ENCODE measurements at places on chromosomes 13 and 19.

DNA sequence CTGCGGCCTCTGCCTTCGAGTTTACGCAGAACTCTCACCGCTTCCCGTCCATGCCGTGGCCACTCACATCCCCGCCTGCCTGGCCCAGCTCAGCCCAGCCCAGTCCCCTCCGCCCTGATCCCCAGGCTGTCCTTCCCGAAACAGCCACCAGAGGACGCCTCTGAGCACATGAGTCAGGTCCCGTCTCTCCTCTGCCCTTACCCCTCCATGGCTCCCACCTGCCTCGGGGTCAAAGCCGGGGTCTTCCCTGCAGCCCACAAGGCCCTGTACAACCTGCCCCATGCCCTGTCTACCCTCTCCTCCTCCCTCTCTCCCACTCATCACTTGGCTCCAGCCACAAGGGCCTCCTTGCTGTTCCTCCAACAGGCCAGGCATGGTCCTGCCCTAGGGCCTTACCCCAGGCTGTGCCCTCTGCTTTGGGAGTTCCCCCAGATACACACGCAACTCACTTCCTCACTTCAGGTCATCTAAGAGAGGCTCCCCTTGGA, 8.1 kb upstream of the SEMA6B start:
- H3K27me3 ChIP-seq: no peaks in the 10 kb centered on the region
- peak; percentile 37 for DNase-seq
- no peak overlapping the region for H3K4me3 ChIP-seq
- no peaks in the 10 kb centered on the region for H3K4me1 ChIP-seq
- no peaks in the 10 kb centered on the region for H3K36me3 ChIP-seq
- no peak overlapping the region for H3K27ac ChIP-seq

GRCh38 chr19:18229474-18229873, 3.2 kb upstream of the PDE4C start:
- DNase-seq: no peak
- H3K4me1 ChIP-seq: peaks cover 19% of the 10 kb centered on the region
- H3K36me3 ChIP-seq: no peaks in the 10 kb centered on the region
- peaks cover 68% of the 10 kb centered on the region for H3K27me3 ChIP-seq
- no peak overlapping the region for H3K4me3 ChIP-seq

DNA sequence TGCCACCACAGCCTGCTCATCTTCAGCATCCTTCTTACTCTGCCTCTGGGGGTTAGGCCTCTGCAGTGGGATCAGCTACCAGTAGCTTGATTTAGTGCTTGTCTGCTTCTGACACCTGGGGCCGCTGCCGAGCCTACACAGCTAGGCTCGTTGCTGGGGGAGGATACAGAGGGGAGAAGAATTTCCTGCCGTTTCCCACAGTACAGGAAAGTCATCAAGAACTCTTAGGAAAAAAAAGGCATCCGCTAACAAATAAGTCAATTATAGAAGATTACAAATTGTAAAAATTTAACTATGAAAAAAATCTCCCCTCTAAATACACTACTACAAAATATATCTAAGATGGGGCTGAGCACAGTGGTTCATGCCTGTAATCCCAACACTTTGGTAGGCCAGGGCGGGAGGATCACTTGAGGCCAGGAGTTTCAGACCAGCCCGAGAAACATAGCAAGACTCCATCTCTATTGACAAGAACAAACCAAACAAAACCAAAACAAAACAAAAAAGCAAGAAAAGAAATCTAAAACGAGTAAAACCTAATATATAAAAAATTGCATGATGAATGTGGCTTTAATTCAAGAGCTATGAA, 26.7 kb downstream of the LATS2 start:
- H3K4me3 ChIP-seq: no peak overlapping the region
- no peaks in the 10 kb centered on the region for H3K27me3 ChIP-seq
- peaks cover 4% of the 10 kb centered on the region for H3K4me1 ChIP-seq
- no peak overlapping the region for H3K27ac ChIP-seq
- H3K36me3 ChIP-seq: no peaks in the 10 kb centered on the region
- no peak for DNase-seq

DNA sequence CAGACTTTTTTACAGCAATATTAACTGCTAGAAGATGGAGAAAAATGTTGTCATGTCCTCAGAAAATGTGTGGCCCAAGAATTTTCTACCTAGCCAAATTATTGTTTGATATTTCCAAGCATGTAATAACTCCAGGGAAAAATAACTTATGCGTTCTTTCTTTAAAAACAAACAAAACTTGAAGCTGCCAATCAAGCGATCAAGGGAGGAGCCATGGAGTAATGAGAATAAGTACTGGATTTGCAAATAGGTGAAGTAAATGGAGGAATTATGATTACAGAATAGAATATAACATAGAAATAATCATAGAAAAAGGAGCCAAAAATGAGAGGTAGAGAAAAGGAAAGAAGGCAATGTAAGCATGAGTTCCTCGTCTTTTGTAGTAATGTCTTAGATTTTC, 225.3 kb downstream of the DLEU7 start:
- no peaks in the 10 kb centered on the region for H3K4me1 ChIP-seq
- H3K27me3 ChIP-seq: no peaks in the 10 kb centered on the region
- H3K36me3 ChIP-seq: no peaks in the 10 kb centered on the region
- H3K4me3 ChIP-seq: no peak overlapping the region
- H3K27ac ChIP-seq: no peak overlapping the region

DNA sequence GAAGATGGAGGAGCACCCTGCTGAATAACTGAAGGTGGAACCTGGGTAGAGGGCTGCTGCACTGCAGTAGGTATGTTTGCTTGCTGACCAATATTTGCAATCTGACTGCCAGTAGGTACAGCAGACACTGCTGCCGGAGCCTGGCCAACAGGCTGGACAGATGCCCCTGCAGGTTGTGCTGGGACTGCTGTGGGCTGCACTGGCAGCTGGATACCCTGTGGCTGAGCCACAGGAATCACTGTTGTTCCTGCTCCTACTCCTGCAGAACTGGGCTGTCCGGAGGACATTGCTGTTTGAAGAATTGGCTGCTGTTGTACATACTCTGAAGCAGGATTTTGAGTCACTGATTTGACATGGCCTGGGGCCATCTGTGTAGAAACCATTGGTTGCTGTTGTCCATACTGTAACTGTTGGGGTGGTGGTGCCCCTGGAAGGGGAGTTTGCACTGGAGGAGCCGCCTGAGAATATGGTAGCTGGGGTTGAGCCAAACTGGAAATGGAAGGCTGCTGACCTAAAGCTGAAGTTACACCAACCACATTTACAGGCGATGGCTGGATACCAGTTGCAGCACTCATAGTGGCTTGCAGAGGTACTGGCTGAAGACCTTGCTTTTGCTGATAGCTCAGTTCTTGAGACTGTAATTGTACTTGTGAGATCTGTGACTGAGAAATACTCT, 2.2 kb downstream of the TSC22D1 start:
- peaks cover 18% of the 10 kb centered on the region for H3K4me1 ChIP-seq
- H3K4me3 ChIP-seq: no peak overlapping the region
- H3K27me3 ChIP-seq: no peaks in the 10 kb centered on the region
- DNase-seq: no peak
- no peak overlapping the region for H3K27ac ChIP-seq

DNA sequence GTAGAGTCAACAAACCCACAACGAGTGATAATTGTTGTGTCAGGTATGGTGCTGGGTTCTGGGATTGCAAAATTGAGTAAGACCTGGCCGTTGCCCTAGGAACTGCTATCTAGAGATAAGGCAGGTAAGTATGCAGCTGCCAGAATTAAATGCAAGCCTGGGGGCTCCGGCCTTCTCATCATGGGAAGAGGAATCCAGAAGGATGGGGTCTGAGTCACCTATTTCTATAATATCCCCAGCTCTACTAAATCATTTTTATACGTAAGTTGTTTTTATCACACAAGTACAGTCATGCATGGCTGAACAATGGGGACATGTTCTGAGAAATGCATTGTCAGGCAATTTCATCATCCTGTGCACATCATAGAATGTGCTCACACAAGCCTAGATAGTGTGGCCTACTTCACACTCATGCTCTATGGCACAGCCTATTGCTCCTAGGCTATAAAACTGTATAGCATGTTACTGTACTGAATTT, 203.0 kb downstream of the KLF5 start:
- no peak for DNase-seq
- no peaks in the 10 kb centered on the region for H3K27me3 ChIP-seq
- H3K27ac ChIP-seq: no peak overlapping the region

DNA sequence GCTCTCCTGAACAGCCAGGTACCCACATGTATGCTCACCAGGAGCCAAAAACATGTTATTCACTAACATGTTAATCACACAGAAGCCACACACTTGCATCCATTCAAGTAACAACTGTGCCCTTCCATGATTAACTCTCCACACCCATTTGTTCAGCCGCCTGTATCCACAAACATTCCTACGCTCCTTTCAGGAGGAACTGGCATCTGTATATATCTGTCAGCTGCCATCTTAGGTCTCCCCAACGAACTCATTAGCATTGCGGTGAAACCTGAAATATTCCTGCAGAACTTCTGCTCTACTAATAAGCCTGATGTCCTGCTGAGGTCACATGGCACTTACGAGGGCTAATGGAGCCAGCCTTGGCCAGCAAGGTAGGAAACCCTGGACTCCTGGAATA, 33.0 kb downstream of the OLFM2 start:
- H3K4me3 ChIP-seq: no peak overlapping the region
- H3K27ac ChIP-seq: no peak overlapping the region
- H3K27me3 ChIP-seq: no peaks in the 10 kb centered on the region
- DNase-seq: no peak

GRCh38 chr19:34228347-34228746, 26.0 kb upstream of the GARRE1 start:
- H3K4me1 ChIP-seq: peaks cover 25% of the 10 kb centered on the region
- no peaks in the 10 kb centered on the region for H3K27me3 ChIP-seq
- H3K36me3 ChIP-seq: peaks cover 54% of the 10 kb centered on the region
- no peak overlapping the region for H3K27ac ChIP-seq

DNA sequence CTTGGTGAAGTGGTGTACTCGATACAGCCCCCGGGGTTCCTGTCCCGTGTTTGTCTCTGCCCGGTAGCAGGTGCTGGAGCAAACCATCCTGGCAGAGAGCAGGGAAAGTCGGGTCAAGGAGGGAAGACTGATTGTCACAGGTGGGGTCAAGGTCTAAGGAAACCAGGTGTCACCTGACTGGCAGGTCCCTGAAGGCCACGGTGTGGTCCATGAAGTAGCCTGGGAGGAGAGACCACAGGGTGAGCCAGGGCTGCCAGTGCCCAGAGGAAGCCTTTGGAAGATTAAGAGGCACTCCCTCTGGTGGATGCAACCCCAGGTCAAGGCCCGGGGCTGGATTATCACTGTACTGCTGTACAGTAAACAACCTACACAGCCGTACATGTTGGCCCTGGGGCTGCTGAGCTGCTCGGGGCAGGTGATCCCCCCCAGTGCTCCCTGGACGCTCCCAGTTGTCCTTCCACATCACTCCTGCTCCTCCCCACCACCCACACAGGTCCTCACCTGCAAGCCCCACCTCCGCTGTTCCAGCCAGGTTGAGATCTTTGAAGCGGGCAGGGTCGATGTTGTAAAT, 6.0 kb upstream of the CCER2 start:
- no peak for DNase-seq
- no peaks in the 10 kb centered on the region for H3K27me3 ChIP-seq
- H3K27ac ChIP-seq: no peak overlapping the region
- H3K36me3 ChIP-seq: no peaks in the 10 kb centered on the region

GRCh38 chr19:55553217-55554182, 8.2 kb upstream of the SBK3 start:
- no peak overlapping the region for H3K4me3 ChIP-seq
- no peaks in the 10 kb centered on the region for H3K27me3 ChIP-seq
- DNase-seq: no peak
- no peaks in the 10 kb centered on the region for H3K4me1 ChIP-seq

- H3K4me1 ChIP-seq: no peaks in the 10 kb centered on the region
- DNase-seq: no peak
- no peak overlapping the region for H3K4me3 ChIP-seq
- no peak overlapping the region for H3K27ac ChIP-seq
- no peaks in the 10 kb centered on the region for H3K36me3 ChIP-seq
Measured at GRCh38 chr13:27186295-27186694, 14.7 kb upstream of the USP12 start.

GRCh38 chr19:18292810-18293641, 11.6 kb upstream of the JUND start:
- peaks cover 51% of the 10 kb centered on the region for H3K4me1 ChIP-seq
- peak overlapping the region; percentile 92 for H3K27ac ChIP-seq
- H3K27me3 ChIP-seq: no peaks in the 10 kb centered on the region
- no peak for DNase-seq
- H3K36me3 ChIP-seq: no peaks in the 10 kb centered on the region

DNA sequence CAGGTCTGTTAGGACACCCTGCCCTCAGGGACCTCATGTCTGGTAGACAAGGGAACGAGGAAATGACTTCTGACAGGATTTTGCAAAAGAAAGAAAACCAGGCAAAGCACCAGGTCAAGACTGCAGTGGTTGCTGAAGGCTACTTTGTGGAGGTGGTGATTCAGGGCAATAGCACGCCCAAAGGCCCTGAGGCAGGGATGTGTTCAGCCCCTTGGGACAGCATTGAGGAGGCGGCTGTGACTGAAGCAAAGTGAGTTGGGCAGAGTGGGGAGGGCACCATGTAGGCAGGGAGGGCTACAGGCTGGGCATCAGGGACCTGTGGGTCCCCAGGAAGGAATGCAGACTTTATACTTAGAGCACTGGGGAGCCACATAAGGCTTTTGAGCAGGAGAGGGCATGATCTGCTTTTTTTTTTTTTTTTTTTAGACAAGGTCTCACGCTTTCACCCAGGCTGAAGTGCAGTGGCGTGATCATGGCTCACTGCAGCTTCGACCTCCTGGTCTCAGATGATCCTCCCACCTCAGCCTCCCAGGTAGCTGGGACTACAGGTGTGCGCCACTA, 10.8 kb upstream of the HOMER3 start:
- H3K27me3 ChIP-seq: no peaks in the 10 kb centered on the region
- no peak overlapping the region for H3K4me3 ChIP-seq
- no peaks in the 10 kb centered on the region for H3K4me1 ChIP-seq
- no peak for DNase-seq

DNA sequence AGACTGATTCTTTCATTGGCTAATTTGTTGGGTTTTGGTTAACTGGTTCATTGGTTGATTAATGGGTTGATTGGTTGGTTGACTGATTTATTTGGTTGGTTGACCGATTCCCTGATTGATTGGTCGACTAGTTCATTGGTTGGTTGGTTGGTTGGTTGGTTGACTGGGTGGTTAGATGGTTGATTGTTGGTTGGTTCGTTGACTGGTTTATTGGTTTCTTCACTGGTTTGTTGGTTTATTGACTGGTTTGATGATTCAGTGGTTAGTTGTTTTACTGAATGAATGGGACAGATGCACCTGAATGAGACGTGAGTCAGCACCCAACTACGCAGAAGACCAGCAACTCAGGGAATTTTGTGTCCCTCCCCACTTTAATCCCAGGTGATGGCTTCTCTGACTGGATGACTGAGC, 2.7 kb upstream of the NUP62 start:
- no peaks in the 10 kb centered on the region for H3K27me3 ChIP-seq
- no peaks in the 10 kb centered on the region for H3K36me3 ChIP-seq
- DNase-seq: no peak
- no peak overlapping the region for H3K4me3 ChIP-seq
- H3K27ac ChIP-seq: no peak overlapping the region

DNA sequence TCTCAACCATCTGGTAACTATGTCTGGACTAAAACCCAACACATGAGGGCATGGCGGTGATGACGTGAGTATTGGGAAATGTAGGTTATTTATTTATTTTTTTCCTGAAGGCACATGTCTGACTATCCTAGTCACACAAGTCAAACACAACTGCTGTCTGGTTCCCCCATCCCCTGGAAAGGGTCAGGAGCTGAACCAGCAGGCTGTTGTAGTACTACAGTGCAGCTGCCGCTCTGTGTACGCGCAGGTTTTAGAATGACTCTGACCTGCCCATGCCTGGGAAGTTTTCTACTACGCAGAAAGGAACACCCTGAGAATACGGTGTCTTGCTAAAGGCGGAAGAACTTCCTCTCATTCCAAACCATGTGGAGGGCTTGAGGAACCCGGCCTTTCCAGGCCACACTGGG, 1.2 kb downstream of the SLC7A1 start:
- no peak for DNase-seq
- peak overlapping the region; percentile 73 for H3K27ac ChIP-seq
- H3K36me3 ChIP-seq: no peaks in the 10 kb centered on the region
- peaks cover 8% of the 10 kb centered on the region for H3K4me1 ChIP-seq
- H3K27me3 ChIP-seq: no peaks in the 10 kb centered on the region

All from effector memory CD4-positive, alpha-beta T cell (primary cell).